ENCODE measurements at places on chromosomes 2 and 18.
A peak's percentile ranks its signal among the peaks of the same experiment; 100 is the strongest.

DNA sequence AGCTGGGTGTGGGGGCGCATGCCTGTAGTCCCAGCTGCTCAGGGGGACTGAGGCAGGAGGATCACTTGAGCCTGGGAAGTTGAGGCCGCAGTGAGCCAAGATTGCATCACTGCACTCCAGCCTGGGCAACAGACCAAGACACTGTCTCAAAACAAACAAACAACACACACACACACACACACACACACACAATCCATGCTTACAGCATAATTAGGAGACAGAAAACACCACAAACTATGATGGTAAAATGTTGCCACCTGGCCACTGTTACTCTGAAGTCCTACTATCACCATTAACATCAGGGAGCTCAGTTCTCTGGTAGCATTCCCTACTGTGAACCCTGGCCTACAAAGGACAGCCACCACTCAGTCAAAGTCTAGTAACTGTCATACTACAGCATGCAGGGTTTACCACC lies 18.3 kb downstream of the DNPEP start:
- DNase-seq = no peak

DNA sequence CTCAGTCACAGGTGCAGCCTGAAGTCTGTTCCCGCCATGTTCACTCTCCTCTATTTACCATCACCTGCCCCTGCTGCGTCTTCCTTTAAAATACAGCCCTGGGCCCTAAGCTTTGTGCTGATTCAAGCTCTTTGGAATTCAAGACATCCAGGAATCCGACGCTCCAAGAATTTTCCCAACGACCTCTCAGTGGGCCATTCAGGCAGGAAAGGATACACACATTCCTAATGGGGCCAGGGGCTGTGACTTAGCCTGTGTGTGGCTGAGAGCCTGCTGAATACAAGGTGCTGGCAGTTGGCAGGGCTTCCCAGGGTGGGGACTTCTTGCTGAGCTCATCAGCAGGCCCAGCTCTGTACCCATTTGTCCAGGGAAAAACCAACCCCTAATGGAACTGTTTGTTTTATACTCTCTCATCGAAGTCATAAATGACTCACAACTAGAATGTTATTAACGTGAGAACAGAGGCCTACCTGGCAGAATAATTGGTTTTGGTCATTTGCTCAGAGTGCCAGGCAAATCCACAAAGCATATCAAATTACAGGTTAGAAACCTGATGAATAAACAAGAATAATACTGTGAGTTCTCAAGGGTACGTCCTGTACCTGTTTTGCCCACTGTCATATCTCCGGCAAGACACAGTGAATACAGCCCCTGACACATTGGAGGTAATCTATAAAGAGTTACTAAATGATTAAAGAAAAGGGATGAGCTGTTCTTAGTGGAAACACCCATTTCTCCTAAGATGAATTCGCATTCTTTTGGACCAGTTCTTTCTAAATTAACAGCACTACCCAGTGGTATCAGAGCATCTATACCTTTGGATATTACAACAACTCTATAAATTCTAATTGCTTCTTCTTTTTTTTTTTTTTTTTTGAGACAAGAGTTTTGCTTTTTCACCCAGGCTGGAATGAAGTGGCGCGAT lies 12.6 kb upstream of the KCMF1 start:
- DNase-seq = peak; percentile 8

- DNase-seq = no peak
Measured at GRCh38 chr2:176702131-176702530, 432.9 kb downstream of the MTX2 start.

- DNase-seq = no peak
Measured at GRCh38 chr2:217935901-217936684, 66.7 kb downstream of the TNS1 start.

- no peak for DNase-seq
Measured at GRCh38 chr18:48662011-48662661, 123.3 kb downstream of the CTIF start.

GRCh38 chr2:14428056-14428455 lies 204.5 kb upstream of the LRATD1 start:
- DNase-seq = no peak

- DNase-seq = no peak
Measured at GRCh38 chr18:54673936-54674335, 82.9 kb downstream of the DYNAP start.

GRCh38 chr2:73063472-73063871 lies 8.0 kb downstream of the SFXN5 start:
- DNase-seq = no peak

DNA sequence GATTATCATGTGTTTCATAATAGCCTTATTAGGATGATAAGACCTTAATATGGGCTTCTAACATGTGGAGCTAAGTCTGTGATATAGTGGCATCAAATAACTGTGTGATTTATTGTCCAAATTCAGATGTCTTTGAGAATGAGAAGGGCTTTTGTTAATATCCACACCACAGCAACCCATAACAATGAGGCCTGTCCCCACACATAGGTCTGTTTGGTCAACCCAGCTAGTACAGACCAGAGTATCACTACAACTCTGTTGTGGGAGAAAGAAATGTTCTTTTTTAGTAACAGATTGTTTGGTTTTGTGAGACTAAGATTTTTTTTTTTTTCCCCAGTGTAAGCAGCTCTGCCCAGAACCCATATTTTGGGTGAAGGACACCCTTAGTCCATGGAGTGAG lies 439.2 kb downstream of the PIK3C3 start:
- DNase-seq = no peak

DNA sequence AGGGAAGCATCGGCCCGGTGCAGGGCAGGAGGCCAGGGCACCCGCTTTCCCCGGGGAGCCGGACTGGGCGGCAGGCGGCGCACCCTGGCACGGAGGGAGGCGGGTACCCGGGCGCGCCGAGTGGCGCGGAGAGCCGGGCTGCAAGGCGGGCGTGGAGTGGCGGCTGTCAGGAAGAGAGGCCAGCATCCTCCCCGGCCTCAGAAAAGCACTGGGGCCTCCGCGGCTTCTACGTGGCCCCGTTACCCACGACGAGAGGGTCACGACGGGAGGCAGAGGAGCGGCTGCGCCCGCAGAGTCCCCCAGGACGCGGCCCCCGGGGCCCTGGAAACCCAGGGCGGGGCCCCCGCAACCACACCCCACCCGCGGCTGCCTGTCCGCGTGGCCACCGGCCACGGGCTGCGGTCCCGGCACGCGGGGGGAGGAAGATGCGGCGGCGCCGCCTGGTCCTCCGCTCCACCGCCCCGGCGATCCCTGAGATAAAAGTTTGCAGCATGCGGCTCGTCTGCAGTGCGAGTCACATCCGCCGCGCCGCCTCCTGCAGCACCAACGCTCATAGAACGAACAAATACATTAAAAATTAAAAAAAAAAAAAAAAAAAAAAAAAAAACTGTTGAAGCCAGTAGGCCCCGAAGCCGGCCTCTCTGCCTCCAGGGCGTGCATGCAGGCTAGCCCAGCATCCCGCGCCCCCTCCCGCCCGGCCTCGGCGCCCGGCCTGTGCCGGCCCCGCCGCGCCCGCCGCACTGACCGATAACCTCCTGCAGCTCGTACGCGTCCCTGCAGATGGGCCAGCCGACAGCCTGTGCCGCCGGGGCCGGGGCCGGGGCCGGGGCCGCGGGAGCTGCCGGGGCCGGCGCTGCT lies 683 bp downstream of the STK39 start:
- peak; percentile 52 for DNase-seq

- peak; percentile 45 for DNase-seq
Measured at GRCh38 chr2:191539068-191539467, 138.9 kb upstream of the NABP1 start.

DNA sequence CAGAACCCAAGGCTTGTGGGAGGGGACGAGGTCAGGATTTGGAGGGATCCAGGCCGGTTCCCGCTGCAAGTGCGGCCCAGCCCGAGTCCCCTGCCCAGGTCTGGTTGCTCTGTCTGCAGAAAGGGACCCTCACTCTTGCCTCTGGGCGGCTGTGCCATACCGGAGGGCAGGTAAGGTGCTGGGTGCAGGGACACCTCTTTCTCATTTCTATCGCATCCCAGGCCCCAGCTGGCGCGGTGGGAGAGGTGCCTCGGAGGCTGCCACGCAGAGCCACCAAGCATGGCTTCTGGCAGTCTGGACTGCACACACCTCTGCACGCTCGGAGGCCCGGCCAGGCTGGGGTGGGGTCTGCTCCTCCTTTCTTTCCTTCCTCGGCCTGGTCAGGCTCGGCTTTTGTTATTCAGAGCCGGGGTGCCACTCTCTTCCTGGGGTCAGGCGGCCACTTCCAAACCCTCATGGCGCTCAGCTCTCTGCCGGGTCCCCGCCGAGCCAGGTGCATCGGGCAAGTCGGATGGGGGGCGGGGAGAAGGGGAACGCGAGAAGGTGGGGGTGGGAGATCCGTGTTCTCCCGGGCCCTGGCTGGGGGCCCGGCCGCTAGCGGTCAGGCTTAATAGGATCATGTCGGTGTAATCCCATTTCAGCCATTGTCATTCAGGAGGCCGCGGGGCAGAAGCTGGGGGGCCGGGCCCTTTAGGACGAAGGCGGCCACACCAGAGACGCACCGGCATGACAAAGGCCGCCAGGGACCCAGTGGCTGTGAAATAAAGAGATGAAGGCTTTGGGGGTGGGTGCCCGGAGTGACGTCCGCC lies 9.0 kb downstream of the GBX2 start:
- no peak for DNase-seq

- DNase-seq = no peak
Measured at GRCh38 chr2:146481629-146482028, 1363.2 kb upstream of the ACVR2A start.

- DNase-seq = no peak
Measured at GRCh38 chr18:70377317-70377799, 88.5 kb downstream of the SOCS6 start.

GRCh38 chr2:96642564-96643360 lies at the start of gene FER1L5:
FER1L5 (plus strand) TSS chr2:96642764; CDS start chr2:96642837, 73 bp downstream.
- no peak for DNase-seq

- DNase-seq = no peak
Measured at GRCh38 chr18:57015451-57015850, 131.4 kb upstream of the BOD1L2 start.

GRCh38 chr2:86174445-86174844 lies 20.8 kb downstream of the IMMT start:
- DNase-seq = no peak

- DNase-seq = no peak
Measured at GRCh38 chr2:54657664-54658083, 65.8 kb upstream of the EML6 start.

DNA sequence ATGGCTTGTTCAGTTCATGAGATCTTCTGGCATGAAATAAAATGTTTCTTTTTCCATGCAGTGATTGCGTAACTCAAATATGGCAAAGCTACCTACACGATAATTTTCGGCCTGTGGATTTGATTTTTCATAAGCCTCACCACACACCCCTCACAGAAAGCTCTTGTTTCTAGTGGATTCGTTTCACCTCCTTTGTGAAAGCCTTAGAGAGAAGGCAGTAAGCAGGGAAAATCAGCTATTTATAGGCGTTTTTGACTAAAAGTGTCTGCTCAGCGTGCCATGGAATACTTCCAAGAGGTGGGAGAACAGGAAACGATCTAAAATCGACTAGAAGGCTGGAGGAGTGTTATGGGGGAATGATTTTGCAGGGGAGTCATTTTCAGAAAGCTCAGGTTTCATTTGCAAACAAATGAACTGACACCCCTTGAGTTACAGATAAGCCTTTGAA lies 417.9 kb downstream of the TGIF1 start:
- no peak for DNase-seq

DNA sequence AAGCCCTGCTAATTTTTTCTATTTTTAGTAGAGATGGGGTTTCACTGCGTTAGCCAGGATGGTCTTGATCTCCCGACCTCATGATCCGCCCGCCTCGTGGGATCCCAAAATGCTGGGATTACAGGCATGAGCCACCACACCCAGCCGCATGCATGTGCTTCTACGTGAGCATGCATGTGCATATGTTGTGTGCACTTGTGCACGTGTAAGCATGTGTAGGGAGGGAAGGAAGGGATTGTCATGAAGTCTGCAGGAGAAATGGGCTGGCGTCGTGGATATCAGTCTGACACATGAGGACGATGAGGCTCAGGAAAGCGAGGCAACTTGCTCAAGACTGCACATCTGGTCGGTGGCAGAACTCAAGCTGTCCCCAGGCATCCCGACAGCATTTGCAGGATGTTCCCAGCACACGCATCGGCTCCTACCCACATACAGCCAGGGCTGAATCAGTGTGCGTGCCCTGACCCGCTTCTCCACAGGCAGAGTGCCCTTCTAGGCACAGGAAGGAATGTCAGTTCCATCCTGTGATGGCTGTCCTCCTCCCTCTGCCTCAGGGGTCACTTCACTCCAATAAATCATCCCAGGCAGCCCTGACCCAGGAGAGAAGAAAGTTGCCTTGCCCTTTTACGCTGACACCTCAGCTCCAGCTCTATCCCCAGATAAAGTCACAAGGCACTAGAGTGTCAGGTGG lies 49.9 kb upstream of the SLC14A2 start:
- DNase-seq = no peak

DNA sequence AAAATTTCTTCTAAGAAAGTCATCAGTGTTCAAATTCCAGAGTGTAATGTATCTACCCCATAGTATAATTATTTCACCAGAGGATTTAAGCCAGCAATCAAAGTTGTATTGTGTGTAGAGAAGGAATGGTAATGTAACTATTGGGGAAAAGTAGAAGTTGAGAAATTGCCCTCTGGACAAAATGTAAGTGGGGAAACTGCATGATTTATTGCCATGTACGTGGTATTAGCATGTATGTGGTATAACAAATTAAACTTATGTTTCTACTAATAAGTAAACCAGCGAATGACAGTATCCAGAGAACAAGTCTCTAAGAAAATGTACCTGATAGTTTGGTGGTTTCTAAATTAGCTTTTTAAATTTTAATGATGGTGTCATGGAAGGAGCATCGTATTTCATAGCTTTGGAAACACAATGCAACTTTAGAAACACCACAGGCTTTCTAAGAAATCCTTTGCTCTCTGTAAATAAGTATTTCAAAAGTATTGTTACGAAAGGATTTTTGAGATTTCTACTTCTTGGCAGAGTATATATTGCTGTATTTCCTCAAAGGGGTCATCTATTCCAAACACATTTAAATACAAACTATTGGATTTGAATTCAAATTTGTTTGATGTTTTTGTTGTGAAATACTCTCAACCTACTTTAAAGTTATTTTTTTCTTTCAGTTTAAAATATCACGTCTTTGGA lies 1018.9 kb upstream of the ZEB2 start:
- DNase-seq = no peak

GRCh38 chr2:240823449-240824336 lies 3.7 kb upstream of the KIF1A start:
- no peak for DNase-seq

DNA sequence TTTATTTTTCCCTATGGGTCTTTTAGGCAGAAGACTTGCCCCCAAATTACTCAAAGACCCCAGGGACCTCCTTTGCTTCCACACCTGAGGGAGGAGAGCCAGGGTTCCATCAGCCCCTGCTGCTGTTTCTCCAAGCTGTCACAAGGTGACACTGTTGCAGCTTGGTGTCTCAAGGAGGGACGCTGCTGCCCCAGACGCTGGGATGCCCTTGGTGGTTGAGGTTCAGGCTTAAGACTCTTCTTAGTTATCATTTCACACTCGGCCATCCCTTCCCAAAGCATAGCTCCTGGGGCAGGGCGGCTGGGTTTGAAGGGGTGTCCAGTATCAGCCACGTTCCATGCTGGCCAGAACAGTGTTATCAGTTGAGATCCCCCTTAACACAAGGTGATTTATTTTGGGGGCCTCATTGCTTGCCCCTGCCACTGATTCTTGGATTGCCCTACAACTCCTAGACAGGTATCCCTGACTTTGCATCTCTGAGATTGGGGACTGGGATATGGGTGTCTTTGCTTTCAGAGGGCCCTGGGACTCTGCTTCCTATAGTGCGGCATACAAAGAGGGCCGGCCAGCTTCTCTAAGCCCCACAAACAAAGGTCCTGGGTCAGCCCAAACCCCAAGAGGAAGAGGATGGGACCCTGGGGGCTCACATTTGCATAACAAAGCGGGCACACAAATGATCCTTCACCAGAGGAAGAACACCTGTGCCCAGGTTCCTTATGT lies 22.7 kb downstream of the GPR55 start:
- DNase-seq = no peak
